Activated CD8-positive, alpha-beta memory T cell treated with anti-CD3 and anti-CD28 coated beads for 4 hours (primary cell): ENCODE measurements at places on chromosomes 6 and 20.

- DNase-seq: no peak
Measured at GRCh38 chr20:420721-421574, 12.8 kb downstream of the RBCK1 start.

DNA sequence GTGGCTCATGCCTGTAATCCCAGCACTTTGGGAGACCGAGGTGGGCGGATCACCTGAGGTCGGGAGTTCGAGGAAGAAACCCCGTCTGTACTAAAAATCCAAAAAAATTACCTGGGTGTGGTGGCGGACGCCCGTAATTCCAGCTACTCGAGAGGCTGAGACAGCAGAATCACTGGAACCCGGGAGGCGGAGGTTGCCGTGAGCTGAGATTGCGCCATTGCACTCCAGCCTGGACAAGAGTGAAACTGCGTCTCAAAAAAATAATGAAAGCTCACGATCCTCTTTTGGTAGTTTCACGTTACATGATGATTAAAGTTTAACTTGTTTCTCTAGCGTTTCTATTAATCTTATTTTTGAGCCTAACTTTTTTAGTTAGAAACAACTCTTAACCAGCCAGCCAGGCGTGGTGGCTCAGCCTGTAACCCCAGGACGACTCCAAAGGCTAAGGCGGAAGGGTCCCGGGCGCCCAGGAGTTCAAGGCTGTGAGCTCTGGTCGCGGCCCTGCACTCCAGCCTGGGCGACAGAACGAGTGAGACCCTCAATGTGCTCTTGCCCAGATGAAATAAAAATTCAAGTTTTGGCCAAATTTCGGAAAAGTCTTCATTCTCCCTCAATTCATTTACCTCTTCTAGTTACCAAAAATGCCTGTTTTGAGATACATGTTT, 1.2 kb upstream of the WRNIP1 start:
- DNase-seq: no peak

- DNase-seq: no peak
Measured at GRCh38 chr6:113696960-113697359, 160.2 kb upstream of the MARCKS start.

DNA sequence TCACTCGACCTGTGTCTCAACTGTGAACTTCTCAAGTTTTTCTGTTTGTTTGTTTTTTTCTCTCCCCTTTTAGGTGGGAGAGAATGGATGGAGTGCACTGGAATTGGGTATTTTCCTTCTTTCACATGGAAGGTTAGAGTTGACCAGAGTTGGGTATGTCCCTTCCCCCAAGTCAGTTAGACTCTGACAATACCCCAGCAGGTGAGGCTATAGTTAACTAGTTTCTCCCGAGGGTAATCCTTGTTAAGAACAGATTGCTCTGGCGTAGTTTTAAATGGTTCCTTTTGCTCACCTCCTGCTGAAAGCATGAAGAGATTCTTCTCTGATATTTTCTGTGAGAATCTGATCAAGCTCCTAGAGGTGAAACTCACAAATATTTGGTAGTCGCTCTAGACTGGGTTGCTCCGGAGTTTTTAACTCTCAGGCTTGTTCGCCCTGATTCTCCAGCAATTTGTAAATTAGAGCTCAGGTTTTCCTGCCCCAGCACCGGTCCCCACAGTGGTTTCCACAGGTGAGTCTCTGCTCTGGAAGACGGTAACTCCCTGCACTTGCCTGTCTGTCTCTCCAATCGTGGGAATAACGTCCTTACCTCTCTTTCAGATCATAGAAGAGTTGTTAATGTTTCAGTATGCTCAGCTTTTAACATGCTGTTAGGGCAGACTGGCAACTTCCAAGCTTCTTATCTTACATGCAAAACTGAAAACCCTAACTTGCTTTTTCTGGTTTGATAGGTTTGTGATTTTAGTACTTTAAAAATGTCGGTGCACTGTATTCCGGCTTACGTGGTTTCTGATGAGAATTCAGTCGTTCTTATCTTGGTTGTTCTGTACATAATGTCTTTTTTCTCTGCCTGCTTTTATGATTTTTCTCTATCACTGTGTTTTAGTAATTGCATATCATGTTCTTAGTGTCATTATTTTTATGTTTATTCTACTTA, 111.2 kb upstream of the HIVEP1 start:
- no peak for DNase-seq

- no peak for DNase-seq
Measured at GRCh38 chr6:7188492-7188891, 80.7 kb downstream of the RREB1 start.

DNA sequence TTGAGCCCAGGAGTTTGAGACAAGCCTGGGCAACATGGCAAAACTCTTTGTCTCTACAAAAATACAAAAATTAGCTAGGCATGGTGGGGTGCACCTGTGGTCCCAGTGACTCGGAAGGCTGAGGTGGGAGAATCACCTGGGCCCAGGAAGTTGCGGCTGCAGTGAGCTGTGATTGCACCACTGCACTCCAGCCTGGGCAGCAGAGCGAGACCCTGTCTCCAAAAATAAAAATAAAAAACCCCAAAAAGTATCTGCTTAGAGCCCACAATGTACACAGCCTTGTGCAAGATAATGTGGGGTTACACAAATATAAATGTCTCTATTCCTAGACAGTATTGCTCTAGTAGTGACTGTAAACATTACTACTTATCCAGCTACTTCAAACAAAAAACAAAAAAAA, 5.9 kb downstream of the ESF1 start:
- no peak for DNase-seq

- DNase-seq: no peak
Measured at GRCh38 chr20:34876406-34877282, at the start of gene ACSS2. Gene ACSS2 (plus strand): TSS chr20:34876612. CDS start chr20:34876646, 34 bp downstream.

DNA sequence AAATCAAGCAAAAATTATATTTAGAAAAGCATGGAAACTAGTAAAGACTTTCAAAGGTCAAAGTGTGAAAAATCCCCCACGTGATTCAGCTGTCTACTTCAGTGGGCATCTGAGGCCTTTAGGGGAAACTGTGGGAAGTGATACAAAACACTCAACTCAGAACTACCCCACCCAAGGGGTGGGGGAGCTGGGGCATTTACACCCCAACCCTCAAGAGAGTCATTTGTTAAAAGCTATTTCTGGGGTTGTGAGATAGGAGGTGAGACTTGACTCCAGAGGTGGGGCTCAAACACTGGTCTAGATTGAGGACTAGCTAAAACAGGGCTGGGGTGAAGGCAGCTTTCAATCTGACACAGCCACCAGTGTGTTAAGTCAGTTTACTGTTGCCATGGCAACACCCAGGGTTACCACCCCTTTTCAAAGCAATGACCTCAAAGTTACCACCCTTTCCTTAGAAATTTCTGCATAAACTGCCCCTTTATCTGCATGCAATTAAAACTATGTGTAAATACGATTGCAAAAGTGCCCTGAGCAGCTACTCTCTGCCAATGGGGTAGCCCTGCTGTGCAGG, 9.9 kb upstream of the GTSF1L start:
- DNase-seq: no peak
